ENCODE measurements at places on chromosomes 11 and 22. TPM values are rescaled to one million over a fixed set of nuclear protein-coding genes. Genes with fewer than 3 reads are reported as not detected.

CRYBB2 gene
- polyA plus RNA-seq = not detected

KRTAP5-1 gene
- polyA plus RNA-seq = not detected

WNT11 gene
- polyA plus RNA-seq = not detected

YPEL1 gene
- 0.36 TPM for polyA plus RNA-seq

ZFP91 gene
- 32.8 TPM for polyA plus RNA-seq

SYNGR1 gene
- polyA plus RNA-seq = 13.7 TPM

GLYAT gene
- polyA plus RNA-seq = 0.47 TPM

VWCE gene
- polyA plus RNA-seq = 0.86 TPM

SCO2 gene
- polyA plus RNA-seq = 1.0 TPM

All from K562 (cell line).